ENCODE measurements at places on chromosomes 7 and 10. TPM values are rescaled to one million over a fixed set of nuclear protein-coding genes. Genes with fewer than 3 reads are reported as not detected.

OR2A1 gene
- total RNA-seq = not detected

GRCh38 chr10:4033341-4033896, 248.4 kb upstream of the KLF6 start:
- DNase-seq = no peak

CYP26C1 gene
- not detected for total RNA-seq

TMEM213 gene
- total RNA-seq = not detected
